ENCODE measurements at places on chromosomes 5 and 9.

GRCh38 chr5:138719811-138720210, 33.4 kb upstream of the CTNNA1 start:
- DNase-seq, result no peak

DNA sequence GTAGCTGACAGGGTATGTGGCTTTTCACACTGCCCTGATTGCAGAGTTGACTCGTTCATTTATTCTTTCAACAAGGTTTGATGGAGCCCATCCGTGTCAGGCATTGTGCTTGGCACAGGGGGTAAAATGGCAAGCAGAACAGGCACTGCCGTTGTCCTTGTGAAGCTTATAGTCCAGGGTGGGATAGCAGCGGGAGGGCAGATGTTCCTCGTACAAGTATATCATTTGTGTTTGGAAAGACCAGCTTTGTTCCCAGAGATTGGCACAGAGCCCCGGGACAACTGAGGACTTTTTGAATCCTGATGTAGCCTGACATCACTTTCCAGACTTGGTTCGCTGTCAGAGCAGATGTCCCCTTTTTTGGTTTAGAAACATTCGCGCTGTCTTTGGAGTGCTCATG, 50.9 kb downstream of the MVB12B start:
- DNase-seq, result no peak

GRCh38 chr5:67301285-67301903, 104.8 kb upstream of the CD180 start:
- no peak for DNase-seq

DNA sequence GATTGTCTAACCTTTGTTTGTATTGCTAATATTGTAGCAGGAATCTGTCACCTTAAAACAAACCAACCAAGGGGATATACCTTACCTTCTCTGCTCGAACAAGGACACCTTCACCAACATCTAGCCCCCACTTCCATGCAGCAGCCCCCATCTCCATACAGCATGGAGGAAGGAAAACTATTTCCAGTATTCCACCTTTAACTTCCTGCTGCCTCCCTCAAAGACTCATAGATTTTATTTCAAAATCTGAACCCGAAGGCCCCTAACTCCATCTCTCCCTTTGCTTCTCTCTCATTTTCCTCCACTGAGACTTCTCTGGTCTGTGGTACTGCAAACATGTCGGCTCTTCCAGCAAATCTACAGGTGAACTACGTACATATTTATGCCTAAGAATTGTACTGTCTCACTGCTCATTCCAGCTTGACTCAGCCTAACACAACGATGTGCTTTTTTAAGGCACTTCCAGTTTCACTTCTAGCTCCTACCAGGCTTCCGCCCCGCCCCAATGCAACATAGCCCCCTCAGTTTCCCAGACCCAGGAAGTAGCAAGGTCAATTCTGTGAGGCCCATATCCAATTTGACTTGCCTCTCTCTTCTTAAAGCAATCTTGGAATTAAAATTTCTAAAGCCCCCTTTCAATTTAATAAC, 70.7 kb upstream of the RNF38 start:
- DNase-seq, result peak; percentile 57

GRCh38 chr5:126446498-126447224, 23.5 kb downstream of the GRAMD2B start:
- no peak for DNase-seq

- DNase-seq, result no peak
Measured at GRCh38 chr9:32954642-32955041, 46.8 kb downstream of the APTX start.
